ENCODE measurements at places on chromosomes 7 and 10.

DNA sequence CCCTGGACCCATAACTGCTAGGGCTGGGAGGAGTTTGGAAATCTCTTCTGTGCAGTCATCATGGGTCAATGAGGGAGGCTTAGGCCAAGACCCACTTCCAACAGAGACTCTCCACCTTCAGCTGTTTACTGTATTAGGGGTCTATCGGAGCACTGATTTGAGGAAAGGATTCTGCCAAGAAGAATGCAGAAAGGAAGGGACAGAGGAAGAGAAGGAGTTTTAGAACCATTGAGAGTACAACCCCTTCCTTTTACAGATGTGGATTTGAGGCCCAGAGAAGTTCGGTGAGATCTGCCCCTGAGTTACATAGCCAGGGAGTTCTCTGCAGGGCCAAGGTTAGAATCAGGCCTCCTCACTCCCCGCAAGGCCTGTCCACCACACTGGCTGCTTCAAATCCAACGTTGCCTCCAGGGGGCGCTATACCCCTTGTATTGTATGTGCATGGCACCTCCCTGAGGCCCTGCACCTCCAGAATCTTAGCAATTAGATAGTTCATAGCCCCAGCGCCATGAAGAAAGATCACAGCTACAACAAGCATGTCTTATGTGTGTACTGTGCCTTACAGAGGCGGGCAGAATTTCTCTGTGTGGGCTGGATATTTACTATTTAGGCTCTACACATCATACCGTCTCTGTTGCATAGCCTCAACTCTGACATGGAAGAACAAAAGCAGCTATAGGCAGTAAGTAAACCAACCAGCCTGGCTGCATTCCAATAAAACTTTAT lies 246.8 kb downstream of the SKIDA1 start:
- no peak for DNase-seq

- no peak for DNase-seq
Measured at GRCh38 chr7:64465551-64465950, 97.3 kb downstream of the ZNF680 start.

- DNase-seq = no peak
Measured at GRCh38 chr10:1678084-1678483, 59.2 kb downstream of the ADARB2 start.

GRCh38 chr7:148540041-148540738 lies 50.4 kb upstream of the C7orf33 start:
- no peak for DNase-seq

- DNase-seq = no peak
Measured at GRCh38 chr7:138608275-138608674, 92.9 kb downstream of the SVOPL start.

GRCh38 chr10:14952851-14953423 lies 959 bp downstream of the DCLRE1C start:
- no peak for DNase-seq

DNA sequence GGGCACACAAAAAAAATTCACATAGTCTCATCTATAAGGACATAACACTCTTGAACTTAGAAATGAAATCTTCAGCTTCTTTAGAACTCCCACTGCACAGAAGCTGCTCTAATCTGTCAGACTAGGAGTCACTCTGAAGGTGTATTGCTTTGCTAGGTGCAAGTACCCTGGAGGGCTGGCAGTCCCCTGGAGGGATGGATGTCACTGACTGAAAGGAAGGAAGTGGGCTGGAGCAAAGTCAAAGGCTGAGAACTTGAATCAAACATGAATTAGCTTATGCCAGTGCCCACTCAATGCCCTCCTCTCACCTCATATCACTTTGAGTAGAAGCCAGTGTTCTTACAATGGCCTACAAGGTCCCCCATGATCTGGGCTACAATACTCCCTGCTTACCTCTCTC lies 140.3 kb upstream of the ANKRD1 start:
- no peak for DNase-seq

DNA sequence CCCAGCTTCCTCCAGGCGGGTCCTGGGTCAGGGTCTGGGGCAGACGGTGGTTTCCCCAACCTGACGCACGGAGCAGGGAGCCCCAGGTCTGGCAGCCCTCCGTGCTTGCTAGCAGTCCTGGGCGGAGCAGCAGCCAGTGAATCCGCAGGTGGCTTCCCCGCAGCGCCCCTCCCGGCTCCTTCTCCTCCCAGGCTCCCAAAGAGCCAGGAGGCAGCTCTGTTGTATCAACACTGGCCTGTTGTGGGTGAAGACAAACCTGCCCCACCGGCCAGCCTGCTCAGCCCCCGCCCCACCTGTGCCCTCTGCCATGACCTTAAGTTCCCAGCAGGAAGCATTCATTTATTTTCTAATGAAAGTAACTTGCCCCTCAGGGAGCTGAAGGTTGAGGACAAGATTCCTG lies 24.0 kb upstream of the TMEM213 start:
- no peak for DNase-seq

DNA sequence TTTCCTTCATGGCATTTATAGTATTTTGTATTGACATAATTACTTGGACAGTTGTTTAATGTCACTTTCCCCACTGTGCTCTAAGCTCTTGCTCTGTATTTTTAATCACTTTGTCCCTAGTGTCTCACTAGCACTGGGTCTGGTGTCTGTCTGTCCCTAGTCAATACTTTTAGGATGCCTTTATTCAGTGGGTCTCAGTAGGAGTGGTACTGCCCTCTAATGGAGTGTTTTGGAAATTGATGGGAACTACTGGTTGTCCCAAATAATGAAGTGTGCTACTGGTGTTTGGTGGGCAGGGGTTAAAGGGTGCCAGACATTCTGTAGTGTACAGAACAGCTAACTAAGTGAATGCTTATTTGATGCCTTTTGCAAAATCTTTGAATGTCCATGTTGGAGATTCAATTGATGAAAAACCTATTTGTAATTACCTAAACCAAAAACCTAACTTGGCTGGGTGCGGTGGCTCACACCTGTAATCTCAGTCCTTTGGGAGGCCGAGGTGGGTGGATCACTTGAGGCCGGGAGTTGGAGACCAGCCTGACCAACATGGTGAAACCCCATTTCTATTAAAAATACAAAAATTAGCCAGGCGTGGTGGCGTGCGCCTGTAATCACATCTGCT lies 33.3 kb downstream of the CDK14 start:
- no peak for DNase-seq

DNA sequence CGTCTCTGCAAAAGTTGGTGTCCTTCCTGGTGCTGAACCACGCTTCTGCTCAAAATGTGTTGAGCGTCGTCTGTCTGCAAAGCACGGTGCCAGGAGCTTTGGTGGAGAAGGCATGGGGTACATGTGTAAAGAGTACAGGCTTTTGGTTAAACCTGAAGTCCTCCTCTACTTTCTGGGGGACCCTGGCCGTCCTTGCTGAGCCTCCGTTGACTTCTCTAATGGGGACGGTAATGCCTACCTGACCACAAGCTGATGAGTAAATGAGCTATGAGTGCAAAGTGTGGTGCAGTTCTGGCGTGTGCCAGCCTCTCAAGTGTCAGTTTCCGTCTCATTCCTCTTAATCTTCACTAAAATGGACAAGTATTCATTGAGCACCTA lies 527 bp upstream of the HERPUD2 start:
- DNase-seq = no peak

GRCh38 chr7:115191526-115191925 lies 269.6 kb downstream of the MDFIC start:
- DNase-seq = no peak

GRCh38 chr7:20783700-20784387 lies 2.8 kb downstream of the SP8 start:
- DNase-seq = no peak

DNA sequence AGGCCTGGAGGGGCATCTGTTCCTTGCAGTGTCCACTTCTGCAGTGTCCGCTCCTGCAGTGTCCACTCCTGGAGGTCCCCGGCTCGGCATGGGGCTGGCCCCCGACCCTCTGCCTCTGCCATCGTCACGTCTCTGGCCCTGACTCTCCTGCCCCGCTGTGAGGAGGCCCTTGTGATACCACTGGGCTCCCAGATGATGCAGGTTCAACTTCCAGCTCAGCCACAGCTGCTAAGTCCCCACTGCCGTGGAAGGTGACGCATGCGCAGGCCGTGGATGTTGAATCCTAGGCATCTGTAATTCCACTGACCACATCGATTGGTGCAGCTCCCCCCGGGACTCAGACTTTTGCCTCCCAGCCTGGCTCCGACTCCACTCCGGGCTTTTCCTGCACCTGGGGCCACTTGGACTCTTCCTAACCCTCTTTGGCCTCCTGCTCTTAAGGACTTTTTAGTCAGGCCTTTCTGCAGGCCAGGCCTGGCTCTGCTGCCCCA lies 95.1 kb downstream of the GLRX3 start:
- DNase-seq = no peak

DNA sequence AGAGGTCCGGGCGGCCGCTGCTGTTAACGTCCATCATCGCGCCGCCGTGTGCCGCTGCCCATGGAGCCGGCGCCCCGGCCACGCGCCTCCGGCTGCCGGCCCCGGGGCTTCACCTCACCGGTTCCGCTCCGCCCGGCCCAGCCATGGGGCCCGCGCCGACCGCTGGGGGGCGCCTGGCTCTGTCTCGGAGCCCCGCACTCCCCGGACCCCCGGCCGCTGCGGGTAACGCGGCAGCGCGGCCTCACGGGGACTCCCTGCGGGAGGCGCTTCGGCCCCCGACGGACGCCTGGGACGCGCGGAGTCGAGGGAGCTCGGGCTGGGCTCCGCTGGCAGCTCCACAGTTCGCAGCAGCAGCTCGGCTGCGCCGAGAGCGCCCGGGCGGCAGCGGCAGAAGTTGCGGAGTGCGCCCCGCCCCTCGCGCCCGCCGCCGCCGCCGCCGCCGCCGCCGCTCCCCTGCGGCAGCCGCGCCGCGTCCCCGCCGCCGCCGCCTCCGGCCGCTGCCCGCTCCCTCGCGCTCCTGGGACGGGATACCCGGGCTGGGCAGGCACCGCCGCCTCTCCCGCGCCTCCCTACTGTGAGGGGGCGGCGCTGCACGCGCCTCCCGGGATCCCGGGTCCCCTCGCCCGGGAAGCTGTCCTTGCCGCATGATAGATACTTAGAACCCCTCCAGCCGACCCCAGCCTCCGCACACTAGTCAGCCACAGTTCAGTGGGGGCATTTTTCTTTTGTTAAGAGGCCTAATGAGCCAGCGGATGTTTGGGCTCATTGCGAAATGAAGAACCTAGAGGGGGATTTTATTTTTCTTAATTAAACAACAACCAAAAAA lies at the start of gene HTR7:
Gene HTR7 (minus strand): TSS at position 405 of the 826 bp plus-strand sequence. CDS start 368 bp downstream, at position 37.
- peak; percentile 25 for DNase-seq

DNA sequence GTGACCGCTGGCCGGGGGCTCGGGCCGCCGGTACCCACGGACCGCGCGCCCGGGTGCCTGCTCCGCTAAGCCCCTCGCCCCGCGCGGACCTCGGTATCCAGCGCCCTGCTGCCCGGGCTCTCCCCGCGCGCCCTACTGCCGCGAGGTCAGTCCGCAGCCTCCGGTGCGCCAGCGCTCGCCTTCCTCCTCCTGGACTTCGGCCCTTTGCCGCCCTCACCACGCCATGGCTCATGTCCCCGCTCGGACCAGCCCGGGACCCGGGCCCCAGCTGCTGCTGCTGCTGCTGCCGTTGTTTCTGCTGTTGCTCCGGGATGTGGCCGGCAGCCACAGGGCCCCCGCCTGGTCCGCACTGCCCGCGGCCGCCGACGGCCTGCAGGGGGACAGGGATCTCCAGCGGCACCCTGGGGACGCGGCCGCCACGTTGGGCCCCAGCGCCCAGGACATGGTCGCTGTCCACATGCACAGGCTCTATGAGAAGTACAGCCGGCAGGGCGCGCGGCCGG lies 483 bp downstream of the GDF10 start:
- DNase-seq = no peak

GRCh38 chr10:86209726-86210125 lies 156.9 kb downstream of the GRID1 start:
- no peak for DNase-seq

DNA sequence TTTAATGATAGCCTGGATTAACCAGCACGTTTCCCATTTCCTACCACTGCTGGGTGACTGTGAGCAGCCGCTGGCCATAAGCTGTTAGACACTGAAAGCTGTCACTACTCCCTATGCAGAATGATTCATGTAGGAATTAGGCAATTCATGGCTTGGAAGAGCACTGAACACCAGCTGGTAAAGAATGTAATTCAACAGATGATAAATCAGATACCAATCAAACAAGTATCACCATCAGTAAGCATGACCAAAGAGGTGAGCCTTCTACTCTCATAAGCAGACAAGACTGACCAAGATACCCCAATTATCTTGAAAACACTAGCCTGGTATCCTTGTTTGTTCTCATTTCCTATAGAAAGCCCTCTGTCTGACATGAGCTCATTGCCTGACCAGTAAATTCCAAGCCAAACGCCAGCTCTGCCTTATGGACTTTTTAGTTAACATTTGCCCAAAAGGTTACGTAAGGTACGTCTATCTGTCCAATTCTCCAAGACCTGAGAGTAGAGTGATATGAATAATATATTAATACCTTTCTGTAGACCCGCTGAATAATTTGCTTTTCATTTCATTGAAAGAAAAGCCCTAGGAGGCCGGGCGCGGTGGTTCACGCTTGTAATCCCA lies 127.7 kb downstream of the ELMO1 start:
- DNase-seq = no peak

DNA sequence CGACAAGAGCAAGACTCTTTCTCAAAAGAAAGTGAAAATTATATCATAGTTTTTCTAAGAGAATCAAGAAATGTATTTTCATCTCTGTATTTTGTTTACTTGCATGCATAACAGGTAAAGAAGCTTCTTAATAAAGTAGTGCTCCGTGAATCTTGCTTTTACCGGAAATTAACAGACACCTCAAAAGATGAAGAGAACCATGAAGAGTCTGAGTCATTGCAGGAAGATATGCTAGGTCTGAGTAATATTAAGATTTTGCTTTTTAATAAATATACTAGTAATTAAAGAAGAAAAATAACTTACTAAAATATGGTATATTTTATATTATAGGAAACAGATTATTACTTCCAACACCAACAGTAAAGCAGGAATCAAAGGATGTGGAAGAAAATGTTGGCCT lies 39.5 kb upstream of the STOX1 start:
- no peak for DNase-seq

DNA sequence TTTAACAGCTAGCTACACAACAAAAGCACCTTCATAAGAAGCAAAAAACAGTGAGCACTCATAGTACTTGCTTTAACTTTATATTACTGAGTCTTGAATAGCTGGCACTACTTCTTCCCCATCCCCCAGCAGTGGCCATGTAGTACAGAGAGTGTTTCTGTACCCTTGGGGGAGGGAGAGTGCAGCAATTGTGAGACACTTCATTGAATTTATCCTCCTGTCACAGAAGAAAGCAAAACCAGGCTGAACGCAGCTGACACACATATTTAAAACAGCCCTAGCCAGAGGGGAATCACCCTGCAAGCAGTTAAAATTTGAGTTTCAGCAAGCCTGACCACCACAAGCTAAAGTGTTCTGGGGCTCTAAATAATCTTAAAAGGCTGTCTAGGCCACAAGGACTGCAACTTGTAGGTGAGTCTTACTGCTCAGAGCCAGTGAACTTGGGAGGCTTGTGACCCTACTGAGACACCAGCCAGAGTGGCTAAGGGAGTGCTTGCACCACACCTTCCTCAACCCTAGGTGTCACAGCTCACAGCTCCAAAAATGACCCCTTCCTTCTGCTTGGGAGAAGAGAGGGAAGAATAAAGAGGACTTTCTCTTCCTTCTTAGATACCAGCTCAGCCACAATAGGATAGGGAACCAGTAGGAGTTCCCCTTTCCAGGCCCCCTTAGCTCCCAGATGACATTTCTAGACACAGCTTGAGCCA lies 97.7 kb upstream of the MEOX2 start:
- no peak for DNase-seq

Measured in stimulated activated CD8-positive, alpha-beta memory T cell treated with anti-CD3 and anti-CD28 coated beads, Interleukin-4, amount 100 ng/mL, for 1 hour (primary cell).